ENCODE measurements at places on chromosomes 7 and 10.
A peak's percentile ranks its signal among the peaks of the same experiment; 100 is the strongest.

DNA sequence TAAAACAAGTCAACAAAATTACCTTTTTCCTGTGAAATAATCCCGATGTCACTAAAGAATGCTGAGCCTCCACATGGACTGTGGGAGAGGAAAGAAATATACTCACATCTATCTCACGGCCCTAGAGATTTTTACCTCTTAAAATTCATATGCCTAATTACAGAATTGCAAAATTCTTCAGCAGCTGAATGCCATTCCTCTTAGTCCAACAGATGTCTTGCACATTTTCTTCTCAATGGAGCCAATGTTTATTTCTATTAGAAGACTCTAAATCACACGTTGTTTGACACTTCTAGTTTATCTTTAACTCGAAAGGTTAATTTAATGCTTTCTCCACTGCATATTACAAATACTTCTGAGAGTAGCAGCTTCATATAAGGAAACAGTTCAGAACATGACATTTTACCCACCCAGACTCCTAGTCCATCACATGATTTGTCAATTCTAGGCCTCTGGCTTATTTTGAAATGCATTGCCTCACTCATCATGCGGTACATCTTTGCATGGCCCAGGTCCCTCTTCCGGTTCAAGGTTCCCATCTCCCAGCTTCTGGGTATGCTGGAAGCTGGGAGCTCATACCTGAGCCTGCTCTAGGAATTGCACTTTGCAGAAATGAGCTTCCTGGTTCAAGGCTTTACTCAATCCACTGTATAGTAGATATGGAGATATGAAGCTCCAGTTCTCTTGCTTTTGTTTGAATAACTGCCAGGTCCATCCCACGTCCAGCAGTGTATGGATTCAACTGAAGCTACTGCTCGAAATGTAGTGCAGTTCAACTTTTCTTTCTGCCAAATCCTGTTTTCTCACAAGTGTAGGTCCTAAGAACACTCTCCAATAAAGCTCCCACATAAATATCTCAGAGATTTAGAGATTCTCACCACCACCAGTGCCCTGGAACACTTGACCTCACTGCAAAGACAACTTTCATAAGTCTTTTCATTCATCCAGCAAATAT, 306.2 kb downstream of the GPR37 start:
- DNase-seq = peak; percentile 71

DNA sequence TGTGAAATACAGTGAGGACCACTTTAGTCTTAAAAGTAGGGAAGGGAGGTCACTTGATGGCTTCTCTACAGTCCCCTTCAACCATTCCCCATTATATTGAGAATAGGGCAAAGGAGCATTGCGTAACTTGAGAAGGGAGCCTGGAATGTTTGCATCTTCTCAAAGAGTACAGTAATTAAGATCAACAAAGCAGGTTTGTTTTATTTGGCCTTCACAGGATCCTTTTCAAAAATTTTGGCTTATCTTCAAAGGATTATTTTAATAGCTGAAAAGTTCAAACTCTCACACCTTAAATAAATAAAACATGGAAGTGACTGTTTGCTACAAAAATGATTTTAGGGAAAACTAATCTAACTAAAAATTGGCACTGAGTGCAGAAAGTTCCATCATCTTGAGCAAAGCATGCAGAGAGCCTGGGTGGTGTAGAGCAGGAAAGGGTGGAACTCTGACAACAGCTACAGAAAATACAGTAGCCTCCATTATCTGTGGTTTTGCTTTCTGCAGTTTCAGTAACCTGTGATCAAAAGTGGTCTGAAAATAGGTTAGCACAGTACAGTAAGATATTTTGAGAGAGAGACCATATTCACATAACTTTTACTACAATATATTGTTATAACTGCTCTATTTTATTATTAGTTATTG, 214.0 kb downstream of the MDFIC start:
- peak; percentile 37 for DNase-seq

DNA sequence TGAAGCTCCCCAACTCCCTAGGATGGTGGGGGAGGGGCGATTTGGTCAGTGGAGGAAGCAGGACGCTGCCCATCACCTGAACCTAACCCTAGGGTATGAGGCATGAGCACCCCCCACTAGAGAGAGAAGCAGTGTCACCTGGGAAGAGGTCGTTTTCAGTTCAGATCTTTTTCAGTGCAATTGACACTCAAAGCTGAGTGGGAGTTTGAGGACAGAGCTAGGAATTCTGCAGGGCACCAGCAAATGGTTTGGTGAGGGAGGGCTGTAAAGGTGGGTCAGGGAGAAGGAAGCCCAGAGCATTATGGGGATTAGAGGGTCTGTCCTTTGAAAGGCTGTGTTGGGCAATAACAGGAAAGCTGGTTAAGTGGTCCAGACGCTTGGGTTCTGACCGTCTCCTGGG, 10.9 kb downstream of the BPGM start:
- no peak for DNase-seq

- DNase-seq = no peak
These were observed 26.1 kb downstream of the WAC start for GRCh38 chr10:28558923-28559508.

- no peak for DNase-seq
These were observed 49.4 kb downstream of the VWC2 start for GRCh38 chr7:49822856-49823255.

- DNase-seq = peak; percentile 72
These were observed 12.0 kb upstream of the MARVELD1 start for GRCh38 chr10:97701438-97702069.

DNA sequence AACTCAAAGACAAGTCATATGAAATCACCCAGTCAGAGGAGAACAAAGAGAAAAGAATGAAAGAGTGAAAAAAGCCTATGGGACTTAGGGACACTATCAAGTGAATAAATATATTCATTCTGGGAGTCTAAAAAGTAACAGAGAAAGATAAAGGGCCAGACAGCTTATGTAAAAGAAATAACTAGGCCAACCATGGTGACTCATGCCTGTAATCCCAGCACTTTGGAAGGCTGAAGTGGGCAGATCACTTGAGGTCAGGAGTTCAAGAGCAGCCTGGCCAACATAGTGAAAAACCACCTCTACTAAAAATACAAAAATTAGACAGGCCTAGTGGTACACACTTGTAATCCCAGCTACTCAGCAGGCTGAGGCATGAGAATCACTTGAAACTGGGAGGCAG, 154.7 kb upstream of the TMEM106B start:
- DNase-seq = peak; percentile 50

GRCh38 chr7:36387435-36388231, 2.0 kb upstream of the ANLN start:
- no peak for DNase-seq

DNA sequence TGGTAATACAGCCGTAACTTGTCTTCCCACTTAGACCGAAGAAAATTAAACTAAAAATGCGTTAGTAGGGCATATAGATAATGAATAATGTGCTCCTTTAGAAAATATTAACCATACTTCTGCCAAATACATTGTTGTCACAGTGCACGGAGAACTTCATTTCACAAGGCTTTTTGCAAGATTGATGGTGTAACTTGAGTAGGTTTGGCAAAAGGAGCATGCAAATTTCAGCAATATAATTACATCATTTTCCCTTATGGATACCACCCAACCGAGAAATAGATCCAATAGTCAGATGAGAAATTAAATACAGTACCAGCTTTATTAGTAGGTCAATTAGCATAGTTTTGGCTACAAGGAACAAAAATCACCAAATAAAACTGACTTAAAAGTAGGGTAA, 792.6 kb upstream of the C7orf33 start:
- no peak for DNase-seq

- DNase-seq = no peak
These were observed 9.4 kb upstream of the ZC3HAV1 start for GRCh38 chr7:139118805-139119485.

DNA sequence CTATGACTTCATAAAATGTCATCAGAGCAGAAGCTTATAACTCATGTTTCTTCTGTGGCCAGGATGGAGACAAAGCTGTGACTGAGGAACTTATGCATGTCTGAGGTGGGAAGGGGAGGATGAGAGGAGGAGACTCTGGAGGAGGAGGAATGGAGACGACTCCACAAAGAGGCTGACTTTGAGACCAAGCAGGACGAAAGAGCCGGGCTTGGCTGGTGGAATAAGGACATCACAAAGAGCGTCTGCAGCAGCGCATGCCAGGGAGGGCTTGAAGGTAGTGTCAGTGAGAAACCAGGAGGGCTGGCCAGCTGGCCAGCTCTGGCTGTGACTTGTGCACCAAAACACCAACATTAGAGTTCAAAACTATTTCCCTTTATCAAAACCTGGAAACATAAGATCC, 6.1 kb upstream of the GDF2 start:
- no peak for DNase-seq

DNA sequence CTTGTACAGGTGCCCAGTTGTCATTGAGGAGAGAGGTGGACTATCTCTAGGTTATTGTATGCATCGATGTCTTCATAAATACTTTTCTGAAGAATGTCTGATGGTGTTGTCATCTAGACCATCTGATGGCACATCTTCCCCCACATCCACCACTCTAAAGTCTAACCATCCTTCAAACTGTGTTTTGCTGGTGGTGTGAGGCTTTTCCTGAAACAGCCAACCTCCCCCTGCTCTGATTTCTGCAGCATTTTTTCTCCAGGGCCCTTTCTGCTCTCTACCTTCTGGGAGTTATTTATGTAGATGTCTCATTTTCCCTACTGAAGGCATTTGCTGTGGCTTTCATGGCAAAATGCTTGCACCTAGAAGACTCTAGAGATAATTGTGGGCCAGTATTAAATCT, 1.5 kb downstream of the PLCE1 start:
- DNase-seq = no peak

GRCh38 chr10:70053841-70054288, 1.2 kb downstream of the MACROH2A2 start:
- no peak for DNase-seq

GRCh38 chr7:17227766-17228490, 70.5 kb upstream of the AHR start:
- DNase-seq = peak; percentile 54

GRCh38 chr7:25720427-25720826, 431.6 kb upstream of the NFE2L3 start:
- no peak for DNase-seq

GRCh38 chr7:5827755-5828154, 46.3 kb upstream of the RNF216 start:
- DNase-seq = no peak

DNA sequence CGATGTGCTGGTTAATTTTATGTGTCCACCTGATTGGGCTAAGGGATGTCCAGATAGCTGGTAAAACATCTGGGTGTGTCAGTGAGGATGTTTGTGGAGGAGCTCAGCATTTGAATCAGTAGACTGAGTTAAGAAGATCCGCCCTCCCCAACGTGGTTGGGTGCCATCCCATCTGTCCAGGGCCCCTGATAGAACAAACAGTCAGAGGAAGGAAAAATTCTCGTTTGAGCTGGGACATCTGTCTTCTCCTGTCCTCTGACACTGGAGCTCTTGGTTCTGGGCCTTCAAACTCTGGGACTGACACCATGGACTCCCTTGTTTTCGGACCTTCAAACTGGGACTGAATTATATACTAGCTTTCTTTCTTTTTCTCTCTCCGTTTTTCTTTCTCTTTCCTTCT, 59.6 kb downstream of the CARD11 start:
- no peak for DNase-seq

DNA sequence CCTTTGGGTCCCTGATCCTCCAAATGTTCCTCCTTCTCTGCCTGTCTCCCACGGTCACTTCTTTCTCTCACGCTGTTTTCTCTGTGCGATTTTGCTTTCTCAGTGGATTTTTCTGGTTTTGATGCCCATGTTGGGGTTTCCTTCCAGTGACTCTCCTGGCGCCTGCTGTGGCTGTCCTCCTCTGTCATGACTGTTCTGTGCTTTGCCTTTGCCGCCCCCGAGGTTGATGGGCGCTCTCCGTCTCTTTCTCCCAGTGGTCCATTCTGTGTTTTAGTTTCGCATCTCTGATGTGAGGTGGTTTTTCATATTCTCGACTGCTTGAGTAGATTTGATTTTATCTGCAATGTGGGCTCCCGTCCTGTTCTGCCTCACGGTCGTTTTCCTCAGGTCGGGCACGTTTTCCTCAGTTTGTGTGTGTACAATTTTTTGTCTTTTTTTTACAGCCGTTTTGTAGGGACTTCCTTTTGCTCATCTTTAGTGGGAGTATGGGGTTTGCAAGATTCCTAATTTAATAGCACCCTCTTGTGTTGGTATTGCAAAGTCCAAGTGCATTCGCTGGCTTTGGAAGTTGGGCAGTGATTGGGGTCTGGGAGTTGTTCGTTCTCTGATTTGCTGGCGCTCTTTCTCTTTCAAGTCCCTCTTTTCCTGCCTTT, 100.0 kb downstream of the INPP5A start:
- DNase-seq = peak; percentile 60

DNA sequence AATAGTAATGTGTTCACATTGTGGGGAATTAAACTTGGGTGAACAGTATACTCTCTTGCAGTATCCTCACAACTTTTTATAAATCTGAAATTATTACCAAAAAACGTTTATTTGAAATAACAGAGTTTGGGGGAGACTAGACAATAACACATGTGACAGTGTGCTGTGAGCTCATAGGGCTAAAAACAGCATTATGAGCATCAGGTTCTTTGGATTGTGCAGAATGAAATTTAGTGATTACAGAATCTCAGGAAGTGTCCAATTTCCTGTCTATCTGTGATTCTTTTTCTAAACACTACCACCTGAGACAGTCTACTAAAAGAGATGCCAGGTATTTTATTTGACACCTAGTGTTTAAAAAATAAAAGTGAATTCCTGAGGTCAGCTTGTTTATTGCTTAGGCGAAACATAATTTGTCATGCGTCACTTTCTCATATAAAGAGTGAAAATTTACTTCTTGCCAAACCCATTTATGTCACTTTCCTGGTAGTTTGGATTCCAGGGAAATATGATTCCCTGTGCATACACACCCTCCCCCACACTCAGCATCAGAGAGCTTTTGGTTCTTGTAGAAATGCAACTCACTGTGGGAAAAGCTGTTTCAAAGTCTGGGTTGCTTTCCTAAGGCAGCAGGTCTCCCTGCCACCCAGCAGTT, 71.2 kb downstream of the AOAH start:
- peak; percentile 80 for DNase-seq

- no peak for DNase-seq
These were observed 102.8 kb downstream of the COL13A1 start for GRCh38 chr10:69904533-69904932.

GRCh38 chr10:78944723-78945312, 123.9 kb upstream of the ZMIZ1 start:
- peak; percentile 99 for DNase-seq

- DNase-seq = no peak
These were observed 16.0 kb upstream of the HK1 start for GRCh38 chr10:69262292-69262751.

DNA sequence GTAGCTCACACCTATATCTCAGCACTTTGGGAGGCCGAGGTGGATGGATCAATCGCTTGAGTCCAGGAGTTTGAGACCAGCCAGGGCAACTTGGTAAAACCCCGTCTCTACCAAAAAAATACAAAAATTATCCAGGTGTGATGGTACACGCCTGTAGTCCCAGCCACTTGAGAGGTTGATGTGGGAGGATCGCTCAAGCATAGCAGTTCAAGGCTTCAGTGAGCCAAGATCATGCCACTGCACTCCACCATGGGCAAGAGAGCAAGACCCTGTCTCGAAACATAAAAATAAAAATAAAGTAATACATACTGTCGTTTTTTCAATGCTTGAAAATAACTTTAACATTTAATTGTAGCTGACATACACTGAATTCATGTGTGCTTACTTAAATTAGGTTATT, 57.3 kb downstream of the REEP3 start:
- DNase-seq = no peak

GRCh38 chr10:71396084-71396710, 523 bp upstream of the CDH23 start:
- no peak for DNase-seq
